NCI-H446 treated with DMSO at 0.1 percent for 48 hours (cell line): ENCODE measurements at places on chromosomes 6 and 20.

DNA sequence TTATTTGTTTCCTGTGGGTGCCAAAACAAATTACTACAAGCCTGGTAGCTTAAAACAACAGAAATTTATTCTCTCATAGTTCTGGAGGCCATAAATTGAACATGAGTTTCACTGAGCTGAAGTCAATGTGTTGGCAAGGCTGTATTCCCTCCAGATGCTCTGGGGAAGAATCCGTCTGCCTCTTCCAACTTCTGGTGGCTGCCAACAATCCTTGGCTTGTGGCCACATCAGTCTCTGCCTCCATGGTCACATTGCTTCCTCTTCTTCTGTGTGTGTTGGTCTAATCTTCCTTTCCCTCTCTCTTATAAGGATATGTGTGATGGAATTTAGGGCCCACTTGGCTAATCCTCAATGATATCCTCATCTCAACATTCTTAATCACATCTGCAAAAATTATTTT, 92.8 kb upstream of the EPB41L1 start:
- peak; percentile 95 for DNase-seq

DNA sequence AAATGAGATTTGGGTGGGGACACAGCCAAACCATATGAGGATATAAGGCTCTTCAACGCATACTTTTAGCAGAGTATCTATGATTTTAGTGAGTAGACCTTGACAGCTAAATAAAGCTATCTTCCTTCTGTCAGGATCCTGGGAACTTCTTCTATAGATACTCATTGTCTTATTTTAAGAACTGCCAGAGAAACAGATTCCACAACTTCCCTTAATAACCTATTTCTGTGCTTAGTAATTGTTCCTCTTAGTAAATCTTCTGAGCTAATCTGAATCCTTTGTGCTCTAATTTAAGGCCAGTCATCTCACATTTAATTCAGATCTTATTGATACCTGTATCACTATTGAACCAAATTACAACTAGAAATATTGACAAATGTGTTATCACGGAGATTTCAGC, 64.0 kb upstream of the CEP85L start:
- no peak for DNase-seq

GRCh38 chr6:116072368-116072767, 11.7 kb upstream of the FRK start:
- DNase-seq: no peak

- no peak for DNase-seq
Observed at GRCh38 chr6:149081281-149081680, 236.2 kb upstream of the TAB2 start.

GRCh38 chr20:4371623-4372251, 350.0 kb upstream of the PRND start:
- no peak for DNase-seq
